Regular cardiac myocyte (primary cell): ENCODE measurements at places on chromosomes 4 and X. TPM values are rescaled to one million over a fixed set of nuclear protein-coding genes. Genes with fewer than 3 reads are reported as not detected.

The PTCHD1 gene
- total RNA-seq = not detected in 2 replicates

The FSTL5 gene
- not detected in 2 replicates for total RNA-seq

The SORCS2 gene
- total RNA-seq = 0.19 and 0.28 TPM in 2 replicates

The HSD17B13 gene
- under 0.01 TPM in 1 of 2 replicates, not detected in the other for total RNA-seq

The NAA11 gene
- not detected in 2 replicates for total RNA-seq

The CXCL6 gene
- 49.7 and 349 TPM in 2 replicates for total RNA-seq

The GPRASP1 gene
- 1.5 and 7.3 TPM in 2 replicates for total RNA-seq

The PHKA1 gene
- 5.0 and 6.2 TPM in 2 replicates for total RNA-seq

The OTC gene
- not detected in 2 replicates for total RNA-seq

The MTM1 gene
- 7.5 and 9.6 TPM in 2 replicates for total RNA-seq

The F11 gene
- total RNA-seq = not detected in 2 replicates

The SULT1E1 gene
- 3.9 and 9.4 TPM in 2 replicates for total RNA-seq

The ITIH6 gene
- total RNA-seq = not detected in 2 replicates

The MRPS18C gene
- total RNA-seq = 19.2 and 22.4 TPM in 2 replicates

The CENPVL2 gene
- total RNA-seq = not detected in 2 replicates
